ENCODE measurements at places on chromosomes 2 and 18.

GRCh38 chr2:162232671-162233070, 10.6 kb downstream of the FAP start:
- DNase-seq = no peak

GRCh38 chr2:217609952-217610351, 392.8 kb downstream of the TNS1 start:
- DNase-seq = peak; percentile 11

DNA sequence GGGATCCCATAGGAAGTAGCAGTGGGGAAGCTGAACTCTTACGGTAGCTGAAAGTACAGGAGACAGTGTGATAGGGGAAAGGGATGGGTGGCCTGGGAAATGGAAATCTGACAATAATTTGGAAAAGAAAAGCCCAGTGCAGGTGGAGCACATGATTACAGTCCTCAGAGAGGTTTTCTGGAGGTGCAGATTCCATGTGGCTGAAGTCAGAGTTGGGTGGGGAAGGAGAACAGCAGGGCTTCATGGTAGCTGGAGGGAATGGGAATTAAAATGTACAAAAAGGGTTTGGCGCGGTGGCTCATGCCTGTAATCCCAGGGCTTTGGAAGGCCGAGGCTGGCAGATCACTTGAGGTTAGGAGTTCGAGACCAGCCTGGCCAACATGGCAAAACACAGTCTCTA, 12.2 kb downstream of the HRH4 start:
- DNase-seq = no peak

DNA sequence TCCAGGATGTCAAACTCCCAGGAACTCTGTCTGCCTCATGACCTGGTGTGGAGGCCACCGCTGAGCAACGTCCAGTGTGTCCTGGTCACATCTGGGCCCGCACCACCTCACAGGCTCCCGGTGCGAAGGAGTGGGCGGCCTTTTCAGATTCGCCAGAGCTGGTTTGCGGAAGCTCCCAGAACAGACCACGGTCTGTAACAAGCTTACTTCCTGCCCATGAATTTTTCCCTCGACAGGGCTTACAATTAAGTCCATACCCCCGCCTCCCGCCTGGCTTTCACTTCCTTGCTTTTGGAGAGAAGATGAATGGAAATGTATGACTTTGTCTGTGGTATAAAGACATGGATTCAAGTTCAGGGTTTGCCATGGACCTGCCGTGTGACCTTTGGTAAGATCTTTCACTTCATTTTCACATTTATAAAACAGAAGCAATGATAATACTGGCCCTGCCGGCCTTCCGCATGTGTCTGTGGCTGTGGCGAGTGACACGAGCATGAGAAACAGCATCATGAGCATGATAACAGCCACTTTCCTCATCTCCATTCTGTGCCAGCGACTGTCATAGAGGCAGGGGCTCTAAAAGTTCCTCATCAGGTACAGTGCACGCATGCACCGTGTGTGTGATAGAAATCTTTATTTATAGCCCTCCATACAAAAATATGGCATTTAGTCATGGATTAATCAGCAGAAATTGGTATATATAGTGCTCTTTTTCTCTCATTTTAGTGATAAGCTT, 31.0 kb upstream of the KCNF1 start:
- no peak for DNase-seq

GRCh38 chr2:100857915-100858314, 38.0 kb downstream of the NPAS2 start:
- no peak for DNase-seq

GRCh38 chr2:9015998-9016397, 12.5 kb upstream of the MBOAT2 start:
- DNase-seq = no peak

- DNase-seq = peak; percentile 93
Observed at GRCh38 chr2:127829845-127830246, 18.9 kb upstream of the WDR33 start.

DNA sequence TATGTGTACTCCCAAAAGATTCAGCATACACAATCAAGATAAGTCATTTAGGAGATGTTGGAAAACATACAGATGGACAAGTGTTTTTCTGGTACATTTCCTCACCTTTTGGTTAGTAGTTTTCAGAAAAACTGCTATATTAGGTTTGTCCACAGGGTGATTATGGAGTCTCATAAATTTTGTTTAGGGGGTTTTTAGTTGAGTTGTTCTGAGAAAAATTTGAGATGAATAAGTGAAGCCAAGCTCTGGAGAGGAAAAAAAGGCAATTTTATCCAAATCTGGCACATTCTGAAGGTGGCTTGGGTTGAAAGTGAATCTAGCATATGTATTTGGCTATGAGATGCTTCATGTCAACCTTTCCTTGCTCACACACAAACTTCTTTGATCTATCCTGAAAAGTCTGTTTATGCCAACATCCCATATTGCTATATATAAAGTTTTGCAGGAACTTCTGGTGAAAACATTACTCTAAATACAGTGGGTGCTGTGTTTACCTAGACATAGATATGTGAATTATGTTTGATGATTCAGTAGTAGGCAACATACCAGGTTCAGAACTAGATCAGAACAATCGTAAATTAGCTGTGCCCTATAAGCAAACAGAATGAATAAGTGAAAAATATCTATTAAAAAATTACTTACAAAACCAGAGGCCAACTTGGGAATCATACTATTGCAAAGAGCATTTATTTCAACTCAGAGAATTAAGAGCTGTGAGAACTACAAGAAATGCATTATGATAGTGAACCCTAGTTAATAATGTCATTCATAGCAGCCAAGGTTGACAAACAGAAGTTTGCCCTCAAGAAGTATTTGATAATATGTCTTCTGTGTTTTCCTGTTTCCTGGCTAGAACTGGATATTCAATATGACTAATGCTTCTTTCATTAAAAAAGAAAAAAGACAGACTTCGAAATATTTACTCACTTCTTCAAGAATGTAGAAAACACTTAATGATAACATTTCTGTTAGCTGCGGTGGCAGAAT, 552.0 kb downstream of the IRS1 start:
- no peak for DNase-seq

DNA sequence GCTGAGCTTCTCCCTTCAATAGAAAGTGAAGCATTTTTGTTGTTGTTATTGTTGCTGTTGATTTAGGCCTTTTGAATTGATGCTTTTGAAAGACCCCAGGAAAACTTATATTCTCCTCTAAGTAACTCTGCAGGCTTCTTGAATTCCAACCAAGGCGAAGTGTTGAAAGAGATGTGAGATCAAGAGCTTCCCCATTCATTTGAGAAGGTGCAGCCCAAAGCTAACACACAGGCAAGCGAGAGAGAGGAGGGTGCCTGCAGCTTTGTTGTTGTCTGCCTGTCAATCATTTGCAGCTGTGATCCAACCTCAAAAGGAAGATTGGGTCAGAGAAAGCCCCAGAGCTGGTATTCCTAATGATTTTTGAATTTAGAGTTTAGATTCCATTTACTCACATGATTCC, 963.6 kb upstream of the CNTNAP5 start:
- no peak for DNase-seq

DNA sequence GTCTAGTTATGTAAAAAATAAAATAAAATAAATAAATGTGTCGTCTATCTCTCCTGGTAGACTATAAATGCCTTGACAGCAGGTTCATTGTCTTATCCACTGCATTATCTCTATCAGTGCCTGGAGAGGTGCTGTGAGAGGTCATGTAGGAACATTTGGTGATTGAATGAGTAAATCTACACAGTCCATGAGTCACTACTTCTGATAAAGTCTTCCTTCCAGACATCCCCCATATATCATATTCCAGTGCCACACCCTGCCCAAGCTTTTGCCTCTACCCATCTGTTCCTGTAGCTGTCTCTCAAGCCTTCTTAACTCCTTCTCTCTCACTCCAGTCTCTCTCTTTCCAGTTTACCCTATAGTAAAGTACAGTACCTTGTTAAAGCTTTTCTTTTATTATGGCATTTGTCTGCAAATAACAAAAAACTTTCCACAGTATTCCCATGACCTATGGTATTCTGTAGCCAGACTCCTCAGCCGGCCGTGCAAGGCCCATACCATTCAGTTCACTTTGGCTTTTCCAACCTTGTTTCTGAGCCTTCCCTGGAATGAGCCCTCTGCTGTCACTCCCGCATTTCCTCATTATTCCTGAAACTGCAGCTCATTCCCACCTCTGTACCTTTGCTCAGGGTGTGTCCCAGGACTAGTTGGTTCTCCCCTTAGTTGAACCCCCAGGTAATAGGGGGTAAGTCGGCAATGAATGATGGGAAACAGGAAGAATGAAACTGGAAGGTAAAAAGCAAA, 37.5 kb downstream of the ANXA4 start:
- no peak for DNase-seq

GRCh38 chr18:58298251-58299134, 254.5 kb downstream of the NEDD4L start:
- no peak for DNase-seq

DNA sequence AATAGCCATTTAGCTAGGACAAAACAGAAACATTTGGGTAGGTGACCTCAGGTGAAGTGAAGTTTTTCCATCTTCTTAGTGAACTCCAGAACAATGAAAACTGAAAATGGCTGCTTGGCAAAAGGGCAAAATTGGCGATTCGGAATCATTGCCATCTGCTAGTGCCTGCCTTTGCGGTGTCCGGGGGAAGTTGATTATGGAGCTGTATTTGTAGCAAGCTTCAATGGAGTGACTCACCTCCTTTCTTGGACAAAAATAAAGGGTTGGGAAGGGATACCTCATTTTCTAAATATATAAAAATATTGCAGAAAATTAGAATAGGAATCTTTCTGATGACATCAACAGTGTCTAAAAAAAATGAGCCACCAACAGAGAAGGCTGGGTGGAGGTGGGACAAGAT, 460.5 kb downstream of the TGIF1 start:
- no peak for DNase-seq

GRCh38 chr2:28422908-28423741, 30.5 kb downstream of the FOSL2 start:
- DNase-seq = peak; percentile 81

GRCh38 chr18:62572456-62572855, 49.6 kb downstream of the ZCCHC2 start:
- no peak for DNase-seq

DNA sequence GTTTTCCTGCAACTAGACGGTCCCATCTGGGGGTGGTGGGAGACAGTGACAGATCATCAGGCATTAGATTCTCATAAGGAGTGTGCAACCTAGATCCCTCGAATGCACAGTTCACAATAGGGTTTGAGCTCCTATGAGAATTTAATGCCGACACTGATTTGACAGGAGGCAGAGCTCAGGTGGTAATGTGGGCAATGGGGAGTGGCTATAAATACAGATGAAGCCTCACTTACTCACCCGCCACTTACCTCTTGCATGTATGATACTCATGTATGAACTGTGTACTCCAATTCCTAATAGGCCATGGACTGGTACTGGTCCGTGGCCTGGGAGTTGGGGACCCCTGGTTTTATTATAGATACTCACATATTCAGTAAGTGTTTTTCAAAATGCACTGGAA, 122.4 kb upstream of the SIX3 start:
- no peak for DNase-seq

- DNase-seq = peak; percentile 40
Observed at GRCh38 chr18:62407660-62408059, 82.5 kb downstream of the TNFRSF11A start.

DNA sequence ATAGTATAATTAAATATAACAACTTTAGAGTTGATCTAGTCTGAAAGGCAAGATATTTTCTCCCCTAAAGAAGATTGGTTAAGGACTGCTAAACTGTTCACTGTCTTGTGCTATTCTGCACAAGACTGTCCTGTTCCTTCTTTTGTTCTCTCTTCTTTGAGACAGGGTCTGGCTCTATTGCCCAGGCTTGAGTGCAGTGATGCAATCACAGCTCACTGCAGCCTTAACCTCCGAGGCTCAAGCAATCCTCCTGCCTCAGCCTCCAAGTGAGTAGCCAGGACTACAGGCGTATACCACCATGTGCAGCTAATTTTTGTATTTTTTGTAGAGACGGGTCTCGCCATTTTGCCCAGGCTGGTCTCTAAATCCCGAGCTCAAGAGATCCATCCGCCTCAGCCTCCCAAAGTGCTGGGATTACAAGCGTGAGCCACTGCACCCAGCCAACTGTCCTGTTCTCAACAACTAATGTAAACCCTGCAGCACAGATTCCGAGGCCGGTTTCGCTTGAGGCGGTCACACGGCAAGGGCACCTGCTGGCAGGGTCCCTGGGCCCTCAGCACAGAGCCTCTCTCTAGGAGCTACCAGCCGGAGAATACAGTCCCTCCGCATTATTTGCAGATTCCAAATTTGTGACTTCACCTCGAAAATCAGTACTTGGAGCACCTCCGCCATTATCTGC, 16.4 kb downstream of the PXDN start:
- no peak for DNase-seq

DNA sequence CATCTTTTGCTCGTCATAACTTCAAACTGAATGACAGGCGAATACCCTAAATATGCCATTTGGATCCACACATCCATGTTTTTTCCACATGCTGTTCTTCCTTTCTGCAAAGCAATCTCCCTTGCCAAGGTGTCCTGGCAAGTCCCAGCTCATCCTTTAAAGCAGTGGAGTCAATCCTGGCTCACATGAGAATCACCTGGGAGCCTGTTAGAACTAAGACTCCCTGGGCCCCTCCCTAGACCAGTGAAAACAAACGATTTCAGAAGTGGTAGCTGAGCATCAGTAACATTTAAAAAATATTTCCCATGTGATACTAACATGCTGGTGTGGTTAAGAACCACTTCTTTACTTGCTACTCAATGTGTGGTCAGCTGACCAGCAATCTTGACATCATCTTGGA, 50.6 kb upstream of the PARD3B start:
- DNase-seq = no peak

DNA sequence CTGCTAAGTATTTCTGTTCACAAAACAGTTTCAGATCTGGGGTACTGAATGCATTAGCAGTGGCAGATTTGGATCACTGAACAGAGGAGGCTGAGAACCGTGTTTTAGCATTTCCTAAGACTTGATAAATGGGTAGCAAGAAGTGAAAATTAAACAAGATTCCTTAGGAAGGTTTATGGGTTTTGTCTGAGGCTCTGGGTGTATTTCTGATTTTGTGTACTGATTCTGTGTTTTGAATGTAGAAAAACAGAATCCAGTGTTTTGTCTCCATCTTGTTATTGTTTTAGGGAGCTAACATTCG, 1.4 kb downstream of the FAM117B start:
- no peak for DNase-seq

- no peak for DNase-seq
Observed at GRCh38 chr2:120508567-120509041, 162.7 kb downstream of the INHBB start.

DNA sequence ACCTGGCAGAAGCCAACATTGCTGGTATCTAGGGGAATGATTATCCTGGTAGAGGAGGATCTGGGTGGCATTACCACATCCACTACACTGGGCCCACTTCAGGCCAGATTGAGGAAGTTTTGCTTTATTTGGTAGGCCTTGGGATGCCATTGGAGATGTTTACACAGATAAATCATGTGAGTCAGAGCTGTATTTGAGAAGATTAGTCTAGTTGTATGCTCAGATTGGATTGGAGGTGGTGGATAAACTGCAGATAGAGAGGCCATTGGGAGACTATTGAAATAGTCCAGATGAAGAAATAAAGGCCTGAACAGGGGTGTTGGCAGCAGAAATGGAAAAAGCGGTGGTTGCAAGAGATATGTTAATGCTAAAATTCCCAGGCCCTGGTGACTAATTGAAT, 81.5 kb downstream of the EFEMP1 start:
- DNase-seq = no peak

All from activated CD8-positive, alpha-beta T cell treated with anti-CD3 and anti-CD28 coated beads for 36 hours (primary cell).